ENCODE measurements at places on chromosomes 7 and 10. TPM values are rescaled to one million over a fixed set of nuclear protein-coding genes. Genes with fewer than 3 reads are reported as not detected.

The DNA2 gene
- polyA plus RNA-seq = 1.8 TPM

The ASZ1 gene
- not detected for polyA plus RNA-seq

The FOXI2 gene
- 0.84 TPM for polyA plus RNA-seq

The SPDYE9 gene
- polyA plus RNA-seq = not detected

The COBL gene
- 3.6 TPM for polyA plus RNA-seq

The VSIR gene
- 41.9 TPM for polyA plus RNA-seq

The ZNF316 gene
- polyA plus RNA-seq = 11.9 TPM

The KCNH2 gene
- 2.0 TPM for polyA plus RNA-seq

The PVRIG gene
- polyA plus RNA-seq = 0.24 TPM

The TMEM176B gene
- 15.6 TPM for polyA plus RNA-seq

The MYPN gene
- not detected for polyA plus RNA-seq

The CALHM2 gene
- polyA plus RNA-seq = 9.7 TPM

The RARRES2 gene
- polyA plus RNA-seq = 39.3 TPM

The PAPOLB gene
- 0.02 TPM for polyA plus RNA-seq

The MSS51 gene
- polyA plus RNA-seq = 2.0 TPM

The PRTFDC1 gene
- 1.0 TPM for polyA plus RNA-seq

The NOS3 gene
- 4.5 TPM for polyA plus RNA-seq

The TRPV5 gene
- not detected for polyA plus RNA-seq

The DENND11 gene
- 4.5 TPM for polyA plus RNA-seq

The LRRD1 gene
- polyA plus RNA-seq = 0.01 TPM

The IDI1 gene
- 51.4 TPM for polyA plus RNA-seq

The SEPHS1 gene
- 25.8 TPM for polyA plus RNA-seq

The SLC13A1 gene
- not detected for polyA plus RNA-seq

Data from esophagus (tissue), 2 donors.